A673 (cell line): ENCODE measurements at places on chromosomes 13 and 19. TPM values are rescaled to one million over a fixed set of nuclear protein-coding genes. Genes with fewer than 3 reads are reported as not detected.

NMRK2 gene
- not detected in 2 replicates for total RNA-seq

ZNF135 gene
- 7.0 and 8.2 TPM in 2 replicates for total RNA-seq

ZNF30 gene
- total RNA-seq = 5.0 and 5.2 TPM in 2 replicates

PRR12 gene
- total RNA-seq = 51.4 and 54.0 TPM in 2 replicates

SAMD1 gene
- total RNA-seq = 52.9 and 56.0 TPM in 2 replicates

C19orf73 gene
- 1.7 and 2.6 TPM in 2 replicates for total RNA-seq

ANGPTL8 gene
- not detected in 2 replicates for total RNA-seq

IRGC gene
- total RNA-seq = not detected in 2 replicates

CLEC4G gene
- not detected in 2 replicates for total RNA-seq

CLIP3 gene
- total RNA-seq = 9.2 and 15.8 TPM in 2 replicates

FFAR3 gene
- total RNA-seq = 0.15 TPM in 1 of 2 replicates, not detected in the other

CDC42EP5 gene
- total RNA-seq = 111 and 119 TPM in 2 replicates

CCDC194 gene
- total RNA-seq = not detected in 2 replicates

SIGLEC11 gene
- total RNA-seq = not detected in 2 replicates

KLK8 gene
- total RNA-seq = not detected in 2 replicates

MTUS2 gene
- 0.11 and 0.44 TPM in 2 replicates for total RNA-seq

FAM83E gene
- 5.5 and 6.1 TPM in 2 replicates for total RNA-seq

TNFRSF19 gene
- total RNA-seq = 0.06 TPM in 1 of 2 replicates, not detected in the other

CGB5 gene
- not detected in 2 replicates for total RNA-seq

DHDH gene
- not detected in 2 replicates for total RNA-seq

TEX29 gene
- total RNA-seq = 0.45 and 0.76 TPM in 2 replicates

PROSER3 gene
- 38.4 and 44.8 TPM in 2 replicates for total RNA-seq

COX7A1 gene
- not detected in 2 replicates for total RNA-seq

ZNF888 gene
- 3.4 and 4.6 TPM in 2 replicates for total RNA-seq

HSH2D gene
- not detected in 2 replicates for total RNA-seq

TSKS gene
- not detected in 2 replicates for total RNA-seq

ZNF20 gene
- 4.9 and 5.4 TPM in 2 replicates for total RNA-seq

LRRC8E gene
- 0.77 and 0.79 TPM in 2 replicates for total RNA-seq

HNRNPA1L2 gene
- 10.1 and 10.7 TPM in 2 replicates for total RNA-seq

PPM1N gene
- total RNA-seq = 0.80 and 1.6 TPM in 2 replicates

PINLYP gene
- total RNA-seq = 14.3 and 15.6 TPM in 2 replicates

EDNRB gene
- total RNA-seq = 0.07 and 0.13 TPM in 2 replicates

NLRP9 gene
- not detected in 2 replicates for total RNA-seq

CALR gene
- 994 and 1,019 TPM in 2 replicates for total RNA-seq

HSPB6 gene
- 0.50 TPM in 1 of 2 replicates, not detected in the other for total RNA-seq

FUT1 gene
- 0.06 and 0.15 TPM in 2 replicates for total RNA-seq

APLP1 gene
- 13.9 and 14.9 TPM in 2 replicates for total RNA-seq

VSTM1 gene
- total RNA-seq = not detected in 2 replicates

ZSCAN4 gene
- not detected in 2 replicates for total RNA-seq

SHD gene
- total RNA-seq = not detected in 2 replicates

ZDHHC20 gene
- total RNA-seq = 98.9 and 110 TPM in 2 replicates
